Inflammatory macrophage treated with lipopolysaccharide for 4 hours (primary cell): ENCODE measurements at places on chromosomes 16 and 17.

GRCh38 chr17:32141258-32141657 lies 1.0 kb upstream of the RHOT1 start:
- DNase-seq = peak; percentile 98

DNA sequence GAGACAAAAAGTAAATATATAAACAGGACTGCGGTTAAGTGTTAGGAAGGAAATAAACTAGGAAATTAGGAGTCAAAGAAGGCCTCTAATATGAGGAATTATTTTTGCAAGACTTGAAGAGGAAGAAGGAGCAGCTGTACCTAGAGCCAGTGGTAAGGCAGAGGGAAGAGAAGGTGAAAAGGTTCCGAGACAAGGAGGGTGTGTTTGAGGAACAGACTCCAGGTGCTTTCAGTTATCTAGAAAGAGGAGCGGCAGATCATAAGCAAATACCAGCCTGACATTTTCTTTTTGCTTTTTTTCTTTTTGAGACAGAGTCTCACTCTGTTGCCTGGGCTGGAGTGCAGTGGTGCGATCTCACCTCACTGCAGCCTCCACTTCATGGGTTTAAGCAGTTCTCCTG lies 61.0 kb downstream of the CHD9 start:
- no peak for DNase-seq

- no peak for DNase-seq
Observed at GRCh38 chr17:6461792-6462524, 17.7 kb downstream of the PIMREG start.

DNA sequence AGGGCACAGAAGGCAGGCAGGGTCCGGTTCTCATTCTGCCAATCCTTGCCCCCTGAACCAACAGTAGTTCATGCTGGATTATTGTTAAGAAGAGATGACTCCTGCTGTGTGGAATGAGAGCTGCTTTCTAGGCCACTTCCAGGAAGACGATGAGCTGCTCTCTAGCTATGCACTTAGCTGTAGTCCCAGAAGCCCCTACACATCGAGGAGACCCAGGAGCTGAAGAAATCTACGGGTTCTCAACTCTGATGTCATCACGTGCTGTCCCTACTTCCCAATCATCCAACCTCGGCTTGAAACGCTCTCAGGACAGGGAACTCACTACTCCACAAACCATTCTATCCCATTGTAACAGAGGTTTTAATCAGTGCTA lies 29.0 kb upstream of the EMP2 start:
- no peak for DNase-seq

- DNase-seq = no peak
Observed at GRCh38 chr16:80041410-80041809, 440.9 kb upstream of the MAF start.

- DNase-seq = no peak
Observed at GRCh38 chr16:82681592-82681991, 54.8 kb downstream of the CDH13 start.

DNA sequence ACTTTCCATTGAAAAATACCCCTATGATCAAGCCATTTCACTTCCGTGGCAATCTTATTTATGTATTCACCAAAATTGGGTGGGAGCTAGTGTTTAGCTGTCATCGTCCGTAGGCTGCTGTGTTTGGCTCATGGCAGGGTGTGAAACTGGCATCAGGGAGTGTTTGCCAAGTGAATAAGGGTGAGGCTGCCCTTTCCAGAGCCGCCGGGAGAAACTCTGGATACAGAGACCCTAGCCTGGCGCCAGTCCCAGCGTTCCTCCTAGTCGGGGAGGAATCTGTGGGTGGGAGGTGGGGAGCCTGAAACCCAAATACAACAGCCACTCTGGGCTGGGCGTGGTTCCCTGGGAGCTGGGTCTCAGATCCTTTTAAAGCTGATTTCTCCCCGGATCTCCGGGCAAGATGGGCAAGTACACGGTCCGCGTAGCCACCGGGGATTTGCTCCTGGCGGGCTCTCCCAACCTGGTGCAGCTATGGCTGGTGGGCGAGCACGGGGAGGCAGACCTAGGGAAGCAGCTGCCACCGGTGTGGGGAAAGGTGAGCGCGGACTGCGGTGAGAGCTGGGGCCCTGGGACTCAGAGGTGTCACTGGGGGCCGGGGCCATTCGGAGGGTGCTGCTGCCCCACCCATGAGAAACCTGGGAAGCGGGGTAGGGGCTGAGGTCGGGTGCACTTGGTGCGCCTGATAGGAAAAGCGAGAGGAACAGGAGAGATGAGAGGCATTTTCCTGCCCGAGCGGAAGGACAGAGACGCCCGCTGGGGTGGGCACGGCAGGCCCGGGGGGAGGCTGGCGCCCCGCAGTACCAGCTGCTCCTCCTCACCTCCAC lies 62.1 kb upstream of the TEKT1 start:
- DNase-seq = no peak

DNA sequence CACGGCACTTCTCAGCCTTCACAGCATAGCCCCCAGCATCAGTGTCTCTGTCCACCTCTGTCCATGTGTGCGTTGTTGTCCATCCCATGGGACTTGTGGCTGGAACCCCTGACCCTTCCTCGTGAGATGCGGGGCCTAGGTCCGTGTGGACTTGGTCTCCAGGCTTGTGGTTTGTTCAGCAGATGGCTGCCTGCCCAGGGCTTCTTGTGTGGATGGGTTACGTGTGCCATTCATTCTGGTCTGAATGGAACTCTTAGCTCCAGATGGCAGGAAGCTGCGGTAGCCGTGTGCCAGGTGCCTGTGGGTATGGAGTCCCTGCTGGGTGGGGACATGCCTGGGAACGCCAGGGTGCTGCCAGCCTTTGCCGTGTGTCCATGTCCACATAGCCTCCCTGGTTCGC lies 31.7 kb upstream of the NUDT16L1 start:
- no peak for DNase-seq
